A172 (cell line): ENCODE measurements at places on chromosomes 2 and 18. TPM values are rescaled to one million over a fixed set of nuclear protein-coding genes. Genes with fewer than 3 reads are reported as not detected.

The SERPINB13 gene
- total RNA-seq: not detected in 2 replicates

The RETSAT gene
- total RNA-seq: 40.5 and 41.5 TPM in 2 replicates

The LYG2 gene
- total RNA-seq: not detected in 2 replicates

The ABCB11 gene
- total RNA-seq: not detected in 2 replicates
